ENCODE measurements at places on chromosomes 7 and 10. TPM values are rescaled to one million over a fixed set of nuclear protein-coding genes. Genes with fewer than 3 reads are reported as not detected.

LBX1 gene
- total RNA-seq, result not detected

SH2B2 gene
- 5.3 TPM for total RNA-seq

SPOCK2 gene
- total RNA-seq, result 12.9 TPM

SPACDR gene
- total RNA-seq, result 0.61 TPM

SNX8 gene
- 3.2 TPM for total RNA-seq

DNA sequence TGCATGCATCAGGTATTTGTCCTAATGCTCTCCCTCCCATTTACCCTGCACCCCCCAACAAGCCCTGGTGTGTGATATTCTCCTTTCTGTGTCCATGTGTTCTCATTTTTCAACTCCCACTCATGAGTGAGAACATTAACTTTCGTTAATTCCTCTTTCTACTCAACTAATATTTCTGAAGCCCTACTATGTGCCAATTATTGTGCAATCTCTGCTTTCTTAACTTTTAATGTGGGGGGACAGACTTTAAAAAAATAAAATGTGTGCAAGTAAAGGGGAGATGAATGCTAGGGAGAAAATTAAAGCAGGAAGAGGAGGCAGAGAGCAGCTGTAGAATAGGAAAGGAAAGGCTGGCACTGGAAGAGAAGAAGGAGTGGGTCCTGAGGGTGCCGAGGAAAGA lies 954.0 kb upstream of the C7orf33 start:
- H3K4me1 ChIP-seq, result no peaks in the 10 kb centered on the region
- H3K4me3 ChIP-seq, result no peak overlapping the region
- DNase-seq, result no peak
- no peaks in the 10 kb centered on the region for H3K27me3 ChIP-seq
- no peaks in the 10 kb centered on the region for H3K36me3 ChIP-seq

DNA sequence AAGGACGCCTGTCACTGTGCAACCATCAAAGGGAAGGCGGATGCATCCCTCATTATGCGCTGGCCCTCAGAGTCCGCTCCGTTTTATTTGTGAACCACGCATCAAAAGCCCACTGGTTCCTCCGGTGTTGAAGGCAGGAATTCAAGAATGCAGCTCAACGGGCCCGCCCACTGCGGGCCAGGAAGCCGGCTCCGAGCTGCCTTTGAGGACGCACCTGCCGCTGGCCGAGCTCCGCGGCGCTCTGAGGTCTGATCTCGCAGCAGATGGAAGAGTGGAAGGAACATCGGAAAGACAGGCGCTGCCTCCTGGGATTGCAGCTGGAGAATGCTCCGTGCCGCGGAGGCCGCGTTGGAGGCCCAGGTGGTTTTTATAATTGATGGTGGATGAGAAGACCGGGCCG lies 56.9 kb upstream of the ADGRA1 start:
- H3K36me3 ChIP-seq, result no peaks in the 10 kb centered on the region
- no peaks in the 10 kb centered on the region for H3K4me1 ChIP-seq
- H3K4me3 ChIP-seq, result no peak overlapping the region
- H3K27ac ChIP-seq, result no peak overlapping the region
- DNase-seq, result no peak
- H3K27me3 ChIP-seq, result no peaks in the 10 kb centered on the region

GRCh38 chr7:128879939-128880746 lies 17.5 kb downstream of the ATP6V1F start:
- no peaks in the 10 kb centered on the region for H3K36me3 ChIP-seq
- peak; percentile 60 for DNase-seq
- H3K27me3 ChIP-seq, result no peaks in the 10 kb centered on the region
- no peak overlapping the region for H3K4me3 ChIP-seq
- no peaks in the 10 kb centered on the region for H3K4me1 ChIP-seq

- no peak overlapping the region for H3K27ac ChIP-seq
- peaks cover 2% of the 10 kb centered on the region for H3K4me1 ChIP-seq
These were observed 54.8 kb downstream of the MDFIC start for GRCh38 chr7:114976666-114977065.
